ENCODE measurements at places on chromosomes 5 and 9. TPM values are rescaled to one million over a fixed set of nuclear protein-coding genes. Genes with fewer than 3 reads are reported as not detected.

- DNase-seq, result no peak
Measured at GRCh38 chr5:78653681-78654366, 5.3 kb upstream of the LHFPL2 start.

- DNase-seq, result no peak
Measured at GRCh38 chr9:134218230-134218629, 53.9 kb upstream of the RNU6ATAC start.

GRCh38 chr9:27771803-27772545, 198.7 kb upstream of the C9orf72 start:
- no peak for DNase-seq

- DNase-seq, result no peak
Measured at GRCh38 chr5:157917899-157918809, 59.2 kb upstream of the CLINT1 start.

DNA sequence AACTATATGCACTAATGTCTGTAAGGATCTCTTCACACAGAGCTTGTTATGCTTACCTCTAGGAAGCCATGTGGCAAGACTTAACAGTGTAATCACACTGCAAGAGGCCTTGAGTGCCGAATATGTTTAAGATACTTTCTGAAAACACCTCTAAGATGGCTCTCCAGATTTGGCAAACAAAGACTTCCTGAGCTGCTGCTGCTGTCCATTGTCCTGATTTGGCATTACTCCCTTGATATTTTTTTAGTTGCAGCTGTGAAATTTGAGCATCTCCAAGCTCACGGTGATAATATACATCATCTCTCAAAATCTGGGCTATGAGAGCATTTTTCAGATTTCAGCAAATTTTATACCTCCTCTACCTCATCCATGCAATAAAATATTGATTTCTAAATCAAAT, 384.5 kb upstream of the CDH6 start:
- DNase-seq, result no peak

GRCh38 chr5:135032999-135033861, 798 bp downstream of the PITX1 start:
- DNase-seq, result no peak

GRCh38 chr5:10724781-10725507, 36.1 kb downstream of the DAP start:
- no peak for DNase-seq

- no peak for DNase-seq
Measured at GRCh38 chr5:54621709-54622108, 104.2 kb downstream of the SNX18 start.

- DNase-seq, result no peak
Measured at GRCh38 chr5:90337449-90338052, 72.0 kb downstream of the CETN3 start.

DNA sequence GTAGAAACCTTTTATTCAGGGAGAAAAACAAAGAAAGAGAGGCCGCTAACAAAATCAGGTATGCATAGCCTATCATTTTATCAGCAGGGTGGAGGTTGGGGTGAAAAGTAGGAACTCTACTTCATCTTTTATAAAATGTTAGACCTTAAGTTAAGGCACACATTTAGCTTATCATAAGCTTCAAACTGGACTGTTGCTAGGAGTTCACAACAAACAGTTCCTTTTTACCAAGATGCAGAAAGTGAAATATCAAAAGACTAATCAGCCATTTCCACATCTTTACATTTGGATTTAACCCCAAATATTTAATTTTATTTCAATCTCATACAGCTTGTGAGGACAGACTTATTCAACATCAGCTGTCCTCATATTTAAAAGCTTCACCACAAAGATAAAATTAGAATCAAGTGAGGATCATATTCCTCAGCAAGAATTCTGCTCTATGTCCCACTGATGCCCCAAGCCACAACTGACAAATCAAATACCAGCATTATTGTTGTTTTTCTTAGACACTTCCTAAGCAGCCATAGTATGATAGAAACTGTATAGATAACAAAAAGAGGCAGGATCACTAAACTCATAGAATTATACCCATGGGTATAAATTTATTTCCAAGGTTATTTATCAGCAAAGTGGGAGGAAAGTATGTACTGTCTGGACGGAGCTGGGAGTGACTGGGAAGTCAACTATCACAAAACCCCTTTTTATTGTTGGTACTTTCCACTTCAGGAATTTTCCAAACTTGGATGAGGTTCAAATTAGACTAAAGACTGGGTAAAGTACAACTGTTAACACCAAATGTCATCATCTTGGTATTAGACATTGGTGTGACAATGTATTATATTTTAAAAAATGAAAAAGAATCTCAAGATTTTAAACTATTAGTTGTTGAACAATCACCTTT, 29.9 kb upstream of the MYOT start:
- DNase-seq, result no peak

DNA sequence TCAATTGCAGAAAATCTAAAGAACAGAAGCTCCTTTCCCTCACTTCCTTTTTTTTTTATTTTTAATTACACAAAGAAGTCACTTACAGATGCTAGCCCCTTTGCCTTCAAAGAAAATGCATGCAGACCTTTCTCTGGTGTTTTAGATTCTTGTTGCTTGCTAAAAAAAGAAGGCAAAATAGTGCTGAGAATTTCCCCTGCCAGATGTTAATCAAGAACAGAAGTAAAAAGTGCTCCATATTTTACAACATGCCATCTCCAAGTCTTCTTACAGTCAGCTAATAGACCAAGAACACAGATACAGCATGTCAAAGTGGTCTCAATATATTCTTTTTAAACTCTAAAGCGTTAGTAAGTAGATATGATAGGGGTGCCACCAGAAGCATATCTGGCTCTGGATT, 142.8 kb upstream of the RGMB start:
- no peak for DNase-seq

DNA sequence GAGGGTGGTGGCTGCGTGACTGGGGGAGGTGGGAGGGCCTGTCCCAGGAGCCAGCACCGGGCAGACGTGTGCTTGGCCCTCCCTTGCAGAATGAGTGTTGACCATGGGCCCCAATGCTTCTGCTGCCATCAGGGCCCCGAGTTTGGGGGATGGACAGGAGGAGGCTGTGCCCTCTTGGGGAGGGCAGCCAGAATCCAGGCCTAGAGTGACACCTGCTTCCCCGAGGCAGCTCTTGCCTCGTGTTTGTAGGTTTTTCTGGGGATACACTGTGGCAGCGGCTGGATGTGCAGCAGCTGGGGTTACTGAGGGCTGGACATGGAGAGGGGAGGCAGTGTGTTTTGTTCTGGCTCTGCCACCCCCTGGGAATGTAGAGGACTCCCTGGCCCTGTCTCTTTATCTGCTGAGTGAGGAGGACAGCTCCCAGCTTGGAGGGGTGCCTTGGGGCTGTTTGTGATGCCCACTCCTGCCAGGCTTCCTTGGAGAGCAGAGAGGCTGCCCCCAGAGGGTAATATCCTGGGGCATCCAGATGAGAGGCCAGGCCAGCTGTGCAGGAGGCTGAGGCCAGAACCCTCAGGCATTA, 22.7 kb downstream of the WNK2 start:
- DNase-seq, result no peak

Gene OBP2B
- not detected for total RNA-seq

Gene NIM1K
- 0.08 TPM for total RNA-seq

Gene NUP188
- 36.3 TPM for total RNA-seq

Gene PCDHB14
- total RNA-seq, result 4.4 TPM

Gene ADAMTS2
- total RNA-seq, result 5.9 TPM

Gene OMD
- 6.5 TPM for total RNA-seq

Gene ISL1
- not detected for total RNA-seq

Gene SPATA31D4
- total RNA-seq, result not detected

Gene DDX31
- 5.7 TPM for total RNA-seq

Gene ANXA2R
- 1.2 TPM for total RNA-seq

Gene CDX1
- 0.16 TPM for total RNA-seq

Gene PCDHB15
- 9.9 TPM for total RNA-seq

Gene RAB3C
- total RNA-seq, result 0.59 TPM

Data from cardiac septum (tissue), 1 donor.